Kasumi-1 (cell line): ENCODE measurements at places on chromosomes 2 and 18.

GRCh38 chr2:140027320-140027719, 1247.1 kb upstream of the NXPH2 start:
- DNase-seq = no peak

DNA sequence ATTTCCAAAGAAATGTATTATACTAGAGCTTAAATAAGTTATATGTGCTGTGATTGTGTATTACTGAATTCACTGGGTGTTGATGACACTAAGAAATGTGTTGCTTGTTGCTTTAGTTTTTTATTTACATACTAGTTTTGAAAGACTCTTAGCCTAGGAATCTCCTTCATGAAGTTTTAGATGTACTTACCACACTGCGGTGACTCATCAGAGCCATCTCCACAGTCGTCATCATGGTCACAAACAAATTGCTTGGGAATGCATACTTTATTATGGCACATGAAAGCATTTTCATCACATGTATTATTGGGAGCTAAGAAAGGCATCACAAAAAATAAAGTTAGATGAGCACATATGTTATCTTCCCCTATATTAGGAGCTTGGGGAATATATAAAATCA, 1624.2 kb downstream of the LRP1B start:
- no peak for DNase-seq

GRCh38 chr2:164456619-164457018, 164.7 kb downstream of the GRB14 start:
- DNase-seq = no peak

GRCh38 chr2:106358081-106358480, 110.1 kb downstream of the RGPD3 start:
- no peak for DNase-seq

DNA sequence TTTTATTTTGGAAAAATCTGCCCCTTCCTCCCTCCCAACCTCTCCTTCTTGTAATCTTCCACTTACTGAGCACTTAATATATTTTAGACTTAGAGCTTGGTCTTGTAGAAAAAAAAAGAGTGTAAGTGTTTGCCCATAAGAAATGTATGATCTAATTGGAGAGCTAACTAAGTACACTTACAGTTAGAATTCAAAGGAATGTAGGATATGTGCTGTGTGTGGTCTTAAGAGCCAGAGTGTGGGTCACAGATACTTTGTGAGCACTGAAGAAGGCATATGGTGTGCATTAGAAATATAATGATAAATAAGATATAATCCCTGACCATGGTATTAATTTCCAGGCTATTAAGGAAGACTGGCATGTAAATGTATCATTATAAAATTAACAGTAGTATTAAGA, 91.8 kb upstream of the ZNF521 start:
- no peak for DNase-seq

DNA sequence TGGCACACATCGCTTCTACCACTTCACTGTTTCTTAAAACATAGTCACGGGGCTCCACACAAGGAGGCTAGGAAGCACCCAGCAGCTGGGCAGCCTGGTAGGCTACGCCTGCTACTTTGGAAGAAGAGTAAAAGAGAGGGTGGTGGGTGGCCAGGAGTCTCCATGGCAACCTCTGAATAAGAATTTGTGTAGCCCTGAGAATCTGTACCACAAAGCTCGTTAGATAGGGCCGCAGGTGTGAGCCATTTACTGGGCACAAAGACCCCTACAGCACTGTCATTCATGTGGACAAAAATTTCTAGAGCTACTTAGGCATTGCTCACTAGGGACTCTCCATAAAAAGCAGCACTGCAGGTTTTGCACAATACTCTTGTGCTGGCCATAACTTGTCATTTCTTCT, 166.4 kb upstream of the MSH6 start:
- DNase-seq = no peak

DNA sequence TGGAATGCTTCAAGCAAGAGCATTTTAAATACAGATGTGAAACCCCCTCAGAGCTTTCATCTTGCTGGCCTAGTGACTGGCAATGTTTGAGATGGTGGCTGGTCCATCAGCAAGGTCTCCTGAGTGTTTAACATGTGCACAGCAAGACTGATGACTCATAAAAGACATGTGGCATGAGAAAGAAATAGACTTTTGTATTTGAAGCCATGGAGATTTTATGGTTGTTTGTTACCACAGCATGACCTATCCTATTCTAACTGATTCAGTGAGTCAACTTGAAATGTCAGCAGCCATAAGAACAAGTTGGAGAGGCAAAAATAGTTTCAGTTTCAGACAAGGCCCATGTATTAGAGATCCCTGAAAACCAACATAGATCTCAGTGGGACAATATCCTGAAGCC, 154.7 kb upstream of the LYPD1 start:
- no peak for DNase-seq
